HCEC 1CT (cell line): ENCODE measurements at places on chromosomes 2 and 18.
A peak's percentile ranks its signal among the peaks of the same experiment; 100 is the strongest.

DNA sequence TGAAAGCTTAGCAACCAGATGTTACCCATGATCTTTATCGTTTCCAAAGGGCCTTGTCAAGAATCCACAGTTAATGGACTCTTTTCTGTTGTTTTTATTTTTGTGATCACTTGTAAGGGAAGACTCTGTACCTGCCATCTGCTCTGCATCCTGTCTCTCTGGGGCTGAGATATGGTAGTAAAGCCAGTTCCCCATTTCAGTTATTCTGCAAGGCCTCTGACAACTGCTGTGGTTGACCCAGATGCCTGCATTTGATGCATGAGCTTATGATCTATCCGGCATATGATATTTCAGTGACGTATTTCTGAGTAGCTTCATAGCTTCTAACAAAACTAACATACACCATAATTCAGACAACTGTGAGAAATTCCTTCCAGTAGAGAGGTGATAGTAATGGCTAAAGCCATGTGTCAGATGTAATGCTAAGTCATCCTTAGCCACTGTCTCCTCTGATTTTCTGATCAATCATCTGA, 105.1 kb downstream of the TPO start:
- DNase-seq: no peak

- DNase-seq: no peak
Measured at GRCh38 chr2:71702971-71703898, 249.9 kb downstream of the DYSF start.

- DNase-seq: no peak
Measured at GRCh38 chr2:26495705-26496297, 17.9 kb upstream of the OTOF start.

- DNase-seq: no peak
Measured at GRCh38 chr18:68948622-68949021, 150.7 kb downstream of the CCDC102B start.

DNA sequence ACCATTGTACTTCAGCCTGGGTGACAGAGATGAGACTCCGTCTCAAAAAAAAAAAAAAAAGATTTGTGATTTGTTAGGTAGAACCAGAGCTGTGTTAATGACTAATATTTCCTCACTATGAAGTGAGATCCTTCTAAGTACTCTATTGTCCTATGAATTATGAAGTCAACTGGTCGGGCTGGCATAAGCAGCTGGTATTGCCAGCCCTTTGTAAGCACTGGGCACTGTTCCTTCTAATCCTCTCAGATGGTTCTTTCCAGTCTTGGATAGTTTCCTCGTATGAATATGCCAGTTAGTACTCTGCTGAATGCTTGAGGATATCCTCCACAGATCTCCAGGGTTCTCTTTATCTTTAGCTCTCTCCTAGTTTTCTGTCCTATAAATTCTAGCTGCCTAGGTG, 223.1 kb upstream of the SP5 start:
- no peak for DNase-seq

GRCh38 chr2:1599301-1600085, 144.8 kb downstream of the PXDN start:
- no peak for DNase-seq

DNA sequence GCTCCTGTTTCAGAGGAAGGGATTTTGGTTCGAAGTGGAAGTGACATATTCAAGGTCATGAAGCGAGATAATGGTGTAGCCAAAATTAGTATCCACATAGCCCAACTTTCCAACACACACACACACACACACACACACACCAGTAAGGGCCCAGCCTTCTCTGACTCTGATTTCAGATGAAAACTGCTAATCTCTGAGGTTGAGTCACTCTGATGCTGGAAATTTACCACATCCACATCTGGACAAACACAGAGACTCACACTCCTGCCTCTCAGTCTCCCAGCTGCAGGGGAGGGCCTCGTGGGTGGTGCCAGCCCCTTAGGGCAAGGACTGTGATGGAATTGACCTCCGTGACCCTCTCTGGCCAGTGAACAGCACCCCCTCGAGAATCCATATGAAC, 29.0 kb upstream of the SLC35F6 start:
- peak; percentile 95 for DNase-seq

DNA sequence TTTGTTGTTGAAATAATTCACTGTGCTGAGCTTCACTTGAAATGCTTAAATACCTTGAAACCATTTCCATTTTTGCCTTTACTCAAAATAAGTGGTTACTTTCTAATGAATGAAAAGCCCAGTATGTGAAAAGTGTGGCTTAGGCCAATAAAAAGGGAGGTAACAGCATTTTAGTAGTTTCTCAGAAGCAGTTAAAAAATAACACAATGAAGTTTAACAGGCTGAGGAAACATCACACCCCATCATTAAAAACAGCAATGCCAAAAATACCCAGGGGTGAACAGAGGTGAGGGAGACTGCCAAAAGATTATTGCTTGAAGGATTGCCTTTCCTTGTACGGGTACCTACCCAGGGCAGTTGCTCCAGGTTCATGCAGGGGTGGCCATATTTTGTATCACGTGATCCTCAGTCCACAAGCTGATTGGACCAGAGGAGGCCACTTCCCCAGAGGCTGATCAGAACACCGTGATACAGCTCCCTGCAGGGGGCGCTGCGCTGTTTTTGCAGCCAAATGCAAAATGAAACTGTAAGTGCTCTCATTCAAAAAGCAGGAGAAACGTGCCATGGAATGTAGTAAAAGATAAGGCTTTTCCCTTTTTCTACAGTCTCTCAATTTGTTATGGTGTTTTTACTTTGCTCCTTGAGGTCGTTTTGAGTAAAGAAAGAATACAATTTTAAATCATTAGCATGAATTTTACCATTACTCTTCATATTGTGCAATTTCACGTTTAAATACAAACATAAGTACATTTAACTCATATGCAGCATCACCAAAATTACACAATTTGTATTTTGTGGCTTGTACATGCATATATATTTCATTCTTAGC, 70.2 kb upstream of the SH3BP4 start:
- peak; percentile 92 for DNase-seq

DNA sequence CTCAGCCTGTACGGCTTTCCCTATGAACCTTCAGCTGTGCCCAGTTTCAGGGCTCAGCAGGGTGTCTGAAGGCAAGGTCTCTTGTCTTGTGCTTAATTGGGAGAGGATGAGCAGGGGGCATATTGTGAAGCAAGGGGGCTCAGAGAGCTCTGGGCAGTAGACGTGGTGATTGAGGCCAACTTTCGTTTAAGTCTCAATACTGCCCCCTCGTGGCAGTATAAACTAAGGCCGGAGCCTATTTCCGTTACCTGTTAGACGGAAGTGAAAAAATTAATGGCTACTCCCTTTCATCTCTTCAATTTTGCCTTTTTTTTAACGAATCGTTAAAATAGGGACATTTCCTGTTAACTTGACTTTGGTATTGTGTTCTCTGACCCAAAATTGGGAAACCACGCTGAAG, 193.4 kb downstream of the TDRD15 start:
- DNase-seq: no peak

DNA sequence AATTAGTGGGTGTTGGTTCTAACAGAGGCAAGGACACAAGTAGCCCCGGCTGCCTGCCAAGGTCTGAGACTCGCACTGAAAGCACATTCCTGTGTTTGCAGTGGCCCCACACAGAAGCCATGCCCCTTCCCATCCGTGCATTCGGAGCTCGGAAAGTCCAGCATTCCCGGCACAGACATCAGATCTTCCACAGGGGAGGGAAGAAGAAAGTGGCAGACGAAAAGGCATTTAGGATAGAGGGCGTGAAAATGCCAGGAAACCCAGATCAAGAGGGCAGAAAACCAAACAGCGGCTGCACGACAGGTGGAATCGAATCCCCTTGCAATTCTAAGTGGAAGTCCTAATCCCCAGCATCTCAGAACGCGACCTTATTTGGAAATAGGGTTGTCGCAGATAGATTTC, 105.5 kb upstream of the ASB18 start:
- no peak for DNase-seq

- DNase-seq: no peak
Measured at GRCh38 chr2:38692636-38693318, 26.9 kb downstream of the GALM start.

DNA sequence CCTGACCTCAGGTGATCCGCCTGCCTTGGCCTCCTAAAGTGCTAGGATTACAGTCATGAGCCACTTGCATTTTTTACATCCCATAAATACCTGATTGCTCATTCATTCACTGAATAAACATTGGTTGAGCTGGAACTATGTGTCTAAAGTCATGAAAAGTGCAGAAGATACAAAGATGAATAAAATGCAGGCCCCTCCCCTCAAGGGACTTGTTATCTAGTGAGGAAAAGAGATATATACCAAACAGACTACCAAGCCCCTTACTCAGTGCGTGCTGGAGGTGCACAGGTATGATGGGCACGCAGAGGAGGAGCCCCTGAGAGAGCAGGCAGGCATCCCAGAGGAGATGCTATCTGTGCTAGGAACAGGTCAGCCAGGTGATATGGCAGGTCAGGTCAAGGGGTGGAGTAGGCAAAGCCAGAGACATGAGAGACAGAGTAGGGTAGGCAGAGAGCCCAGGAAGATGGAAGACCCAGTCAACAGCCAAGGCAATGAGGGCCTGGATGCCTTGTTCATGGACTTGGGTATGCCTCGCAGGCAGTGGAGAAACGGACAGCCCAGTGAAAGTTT, 7.7 kb downstream of the FHL2 start:
- DNase-seq: peak; percentile 82

DNA sequence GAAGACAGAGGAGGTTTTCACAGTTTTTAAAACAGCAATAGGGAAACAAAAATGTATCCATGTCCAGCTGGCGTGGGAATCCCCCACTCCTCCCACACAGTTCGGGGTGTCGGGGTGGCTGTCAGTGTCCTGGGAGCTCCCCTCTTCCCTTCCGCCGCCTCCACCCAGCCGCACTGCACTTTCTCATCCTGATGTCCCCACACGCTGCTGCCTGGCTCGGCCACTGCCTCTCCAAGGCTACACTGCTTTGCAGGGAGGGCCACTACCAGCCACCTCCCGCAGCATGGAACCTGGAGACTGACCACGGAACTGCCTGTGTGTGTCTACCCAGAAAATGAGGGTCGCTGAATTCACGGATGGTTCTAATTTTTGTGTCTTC, 138.7 kb upstream of the CTDP1 start:
- DNase-seq: no peak

- no peak for DNase-seq
Measured at GRCh38 chr2:222302178-222303018, 3.6 kb upstream of the PAX3 start.

- peak; percentile 47 for DNase-seq
Measured at GRCh38 chr2:85470850-85471800, 52.6 kb downstream of the SH2D6 start.

DNA sequence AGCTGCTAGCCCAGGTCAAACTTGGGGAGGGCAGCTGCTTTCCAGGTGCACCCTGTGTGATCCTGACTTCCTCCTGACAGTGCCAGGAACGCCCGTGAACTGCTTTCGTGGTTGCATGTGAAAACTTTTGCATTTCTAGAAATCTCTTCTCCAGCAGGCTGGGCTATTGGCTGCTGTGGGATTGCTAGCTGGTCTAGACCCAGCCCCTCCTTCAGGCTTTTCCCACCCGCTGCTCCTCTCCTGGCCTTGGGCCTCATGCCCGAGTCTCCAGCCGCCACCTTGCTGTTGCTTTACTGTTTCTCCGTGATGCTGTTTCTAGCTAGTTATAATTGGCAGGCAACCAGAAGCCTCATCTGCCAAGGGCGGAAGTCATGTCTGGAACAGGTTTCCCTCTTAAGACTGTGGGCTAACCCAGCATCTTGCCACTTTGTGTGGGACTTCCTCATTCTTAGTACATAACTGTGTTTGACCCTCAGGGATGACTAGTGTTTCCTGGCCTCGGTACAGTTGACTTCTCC, 27.0 kb upstream of the MGAT4A start:
- peak; percentile 93 for DNase-seq
